ENCODE measurements at places on chromosomes 11 and 22.

DNA sequence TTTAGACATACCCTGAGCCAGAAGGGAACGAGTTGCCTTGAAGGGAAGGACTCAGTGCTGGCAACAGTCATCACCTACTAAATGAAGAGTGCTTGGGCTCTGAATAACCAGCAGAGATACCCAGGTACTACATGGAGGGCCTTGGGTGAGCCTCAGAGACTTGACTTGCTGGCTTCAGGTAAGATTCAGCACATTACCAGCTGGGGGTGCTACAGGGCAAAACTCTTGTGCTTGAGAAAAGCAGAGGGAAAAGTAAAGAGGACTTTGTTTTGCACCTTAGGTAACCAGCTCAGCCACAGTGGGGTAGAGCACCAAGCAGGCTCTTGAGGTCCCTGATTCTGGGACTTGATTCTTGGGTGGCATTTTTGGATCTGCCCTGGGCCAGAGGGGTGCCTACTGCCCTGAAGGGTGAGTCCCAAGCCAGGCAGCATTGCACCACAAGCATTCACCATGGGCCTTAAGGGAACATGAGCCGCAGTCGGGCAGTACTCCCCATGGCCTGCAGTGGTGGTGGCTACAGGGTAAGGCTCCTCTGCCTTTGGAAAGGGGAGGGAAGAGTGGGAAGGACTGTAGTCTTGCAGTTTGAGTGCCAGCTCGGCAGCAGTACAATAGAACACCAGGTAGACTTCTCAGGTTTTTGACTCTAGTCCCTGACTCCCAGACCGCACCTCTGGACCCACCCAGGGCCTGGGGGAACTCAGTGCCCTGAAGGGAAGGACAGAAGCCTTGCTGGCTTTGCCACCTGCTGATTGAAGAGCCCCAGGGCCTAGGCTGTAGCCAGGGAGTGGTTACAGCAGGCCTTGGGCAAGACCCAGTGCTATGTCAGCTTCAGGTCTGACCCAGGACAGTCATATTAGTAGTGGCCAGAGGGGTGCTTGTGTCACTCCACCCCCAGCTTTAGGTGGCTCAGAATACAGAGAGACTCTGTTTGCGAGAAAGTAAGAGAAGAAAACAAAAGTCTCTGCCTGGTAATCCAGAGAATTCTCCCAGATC, 22.7 kb upstream of the PLEKHA7 start:
- DNase-seq: no peak

- peak; percentile 1 for DNase-seq
Observed at GRCh38 chr11:69367211-69367964, 73.4 kb downstream of the MYEOV start.

GRCh38 chr22:42797011-42797410, 60.1 kb downstream of the ARFGAP3 start:
- no peak for DNase-seq

DNA sequence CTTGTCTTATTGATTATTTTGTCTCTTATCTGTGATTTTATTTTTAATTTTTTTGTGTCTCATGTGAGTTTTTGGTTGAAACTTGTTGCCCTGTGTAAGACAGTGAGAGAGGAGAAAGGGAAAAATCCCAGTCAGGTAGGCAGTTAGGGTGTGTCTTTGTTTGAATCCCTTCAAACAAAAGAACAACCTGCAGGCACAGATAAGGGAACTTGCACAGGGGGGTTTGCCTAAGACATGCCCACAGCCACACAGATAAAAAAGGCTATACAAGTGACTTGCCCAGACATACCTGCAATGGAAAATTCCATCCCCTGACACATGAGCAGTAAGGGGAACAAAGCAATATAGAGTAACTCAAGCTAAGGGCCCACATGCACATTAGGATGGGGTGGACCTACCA, 127.8 kb upstream of the PLET1 start:
- no peak for DNase-seq

DNA sequence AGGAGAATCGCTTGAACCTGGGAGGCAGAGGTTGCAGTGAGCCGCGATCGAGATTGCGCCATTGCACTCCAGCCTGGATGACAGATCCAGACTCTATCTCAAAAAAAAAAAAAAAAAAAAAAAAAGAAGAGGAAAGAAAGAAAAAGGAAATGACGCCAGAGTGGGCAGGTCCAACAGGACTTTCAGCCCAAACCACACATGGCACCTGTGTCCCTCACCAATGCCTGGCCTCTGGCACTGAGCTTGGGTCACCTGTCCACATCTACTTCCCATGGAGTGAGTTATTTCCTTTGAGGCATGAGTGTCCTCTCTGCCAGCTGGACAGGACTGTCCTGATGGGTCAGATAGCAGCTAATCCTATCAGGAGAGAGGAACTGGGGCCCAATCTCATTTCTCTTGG, 15.2 kb upstream of the GCAT start:
- DNase-seq: no peak

GRCh38 chr11:63829823-63830489, 9.0 kb upstream of the MARK2 start:
- DNase-seq: peak; percentile 54

Data from endothelial cell (in vitro differentiated cells).